Pancreas (tissue), 10 donors: ENCODE measurements at places on chromosomes 1 and 21. TPM values are rescaled to one million over a fixed set of nuclear protein-coding genes. Genes with fewer than 3 reads are reported as not detected.
A peak's percentile ranks its signal among the peaks of the same experiment; 100 is the strongest.

PSRC1 gene
- total RNA-seq = 1.0 TPM

FCRL2 gene
- not detected for total RNA-seq

KRTAP13-2 gene
- not detected for total RNA-seq

DNA sequence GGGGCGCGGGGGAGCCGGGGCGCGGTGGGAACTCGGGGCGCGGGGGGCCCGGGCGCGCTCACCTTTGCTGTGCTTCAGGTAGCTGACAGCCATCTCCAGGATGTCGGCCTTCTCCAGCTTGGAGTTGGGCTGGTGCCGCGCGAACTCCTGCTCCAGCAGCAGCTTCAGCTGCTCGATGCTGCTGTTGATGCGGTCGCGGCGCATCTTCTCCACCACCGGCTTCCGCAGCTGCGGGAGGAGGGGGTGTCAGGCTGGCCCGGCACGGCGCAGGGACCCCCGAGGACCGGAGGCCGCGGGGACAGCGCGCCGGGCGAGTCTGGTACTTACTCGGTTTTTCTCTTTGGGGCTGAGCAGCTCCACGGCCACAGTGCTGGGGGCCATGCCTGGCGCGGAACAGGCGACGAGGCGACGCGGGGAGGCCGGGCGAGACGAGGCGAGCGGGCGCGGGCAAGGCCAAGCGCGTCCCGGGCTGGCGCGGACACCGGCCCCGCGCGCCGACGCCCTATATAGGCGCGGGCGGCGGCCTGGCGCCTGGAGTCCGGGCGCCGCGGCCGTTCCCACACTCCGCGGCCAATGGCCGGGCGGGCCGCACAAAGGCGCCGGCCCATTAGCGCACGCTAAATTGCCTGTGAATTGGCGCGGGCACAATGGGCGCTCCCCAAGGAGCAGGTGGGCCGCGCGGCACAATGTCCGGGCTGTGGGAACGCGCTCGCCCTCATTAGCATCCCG, at the start of gene HES5:
Gene HES5, minus strand, starts transcription at position 480 of the 729 bp plus-strand sequence. Its CDS starts 99 bp downstream, at position 381.
- no peak within 1 kb of the TSS for H3K27ac ChIP-seq
- H3K36me3 ChIP-seq = no peaks in the 10 kb centered on the region
- H3K4me3 ChIP-seq = peak within 1 kb of the TSS; percentile 20
- peaks cover 28% of the 10 kb centered on the region for H3K4me1 ChIP-seq

DNA sequence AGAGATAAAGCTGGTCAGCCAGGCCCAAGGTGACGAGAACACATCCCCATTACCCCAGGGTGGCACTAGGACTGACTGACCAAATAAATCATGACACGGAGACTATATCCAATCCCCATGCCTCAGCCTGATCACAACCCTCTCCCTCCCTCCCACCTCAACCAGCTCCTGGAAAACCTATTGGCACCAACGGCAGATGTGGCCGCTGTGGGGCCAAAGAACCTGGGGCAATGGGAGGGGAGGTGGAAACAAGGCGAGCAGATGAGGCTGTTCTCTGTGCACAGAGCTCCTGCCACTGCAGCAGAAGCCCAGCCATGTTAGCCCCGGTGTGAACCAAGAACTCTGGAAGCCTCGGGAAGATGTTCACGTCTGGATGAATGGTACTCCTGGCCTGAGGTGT, 77.6 kb downstream of the CD247 start:
- H3K4me3 ChIP-seq = no peak overlapping the region
- H3K27ac ChIP-seq = no peak overlapping the region
- H3K36me3 ChIP-seq = no peaks in the 10 kb centered on the region

- no peak overlapping the region for H3K4me3 ChIP-seq
- no peaks in the 10 kb centered on the region for H3K36me3 ChIP-seq
These were observed 45.6 kb upstream of the CSF1 start for GRCh38 chr1:109864930-109865612.

- H3K4me3 ChIP-seq = no peak overlapping the region
- no peak for DNase-seq
- H3K27ac ChIP-seq = no peak overlapping the region
- no peaks in the 10 kb centered on the region for H3K27me3 ChIP-seq
- no peaks in the 10 kb centered on the region for H3K4me1 ChIP-seq
These were observed 125.6 kb upstream of the ADAR start for GRCh38 chr1:154733621-154734020.

DNA sequence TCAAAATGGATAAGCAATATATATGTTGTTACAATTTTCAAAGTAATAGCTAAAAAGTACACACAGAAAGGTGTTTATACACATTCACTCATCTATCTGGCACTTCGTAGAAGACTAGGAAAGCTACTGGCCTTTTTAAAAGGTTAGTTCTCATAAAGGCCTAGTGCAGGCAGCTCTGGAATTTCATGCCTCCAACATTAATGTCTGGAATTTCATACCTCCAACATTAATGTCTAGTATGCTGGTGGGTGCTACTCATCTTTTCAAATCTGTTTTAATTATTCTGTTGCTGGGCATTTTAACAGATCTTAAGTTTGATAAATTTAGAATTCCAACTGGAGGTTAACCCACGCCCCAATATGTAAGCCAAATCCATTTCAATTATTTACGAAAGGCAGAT, 124.2 kb downstream of the AKT3 start:
- no peak overlapping the region for H3K27ac ChIP-seq
- no peak for DNase-seq
- H3K36me3 ChIP-seq = no peaks in the 10 kb centered on the region
- H3K4me3 ChIP-seq = no peak overlapping the region
- H3K27me3 ChIP-seq = no peaks in the 10 kb centered on the region

DNA sequence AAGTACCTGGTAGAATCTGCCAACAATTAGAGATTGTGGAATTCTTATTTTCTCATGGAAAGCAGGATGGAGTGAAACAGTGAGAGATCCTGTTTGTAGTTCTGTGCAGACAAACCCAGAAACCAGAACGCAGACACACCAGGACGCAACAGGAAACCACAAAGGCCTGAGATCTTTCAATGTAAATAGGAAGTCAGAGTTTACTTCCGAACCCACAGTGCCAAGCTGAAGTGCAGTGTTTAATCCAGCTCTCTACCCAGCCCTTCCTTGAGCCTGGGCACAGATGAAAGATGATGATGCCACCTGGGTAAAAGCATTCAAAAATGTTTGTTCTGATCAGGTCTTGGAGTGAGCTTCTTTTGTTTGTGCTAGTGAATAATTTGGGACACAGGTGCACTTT, 244.2 kb upstream of the HOOK1 start:
- no peak overlapping the region for H3K27ac ChIP-seq
- H3K4me3 ChIP-seq = no peak overlapping the region
- DNase-seq = no peak
- H3K27me3 ChIP-seq = no peaks in the 10 kb centered on the region

DNA sequence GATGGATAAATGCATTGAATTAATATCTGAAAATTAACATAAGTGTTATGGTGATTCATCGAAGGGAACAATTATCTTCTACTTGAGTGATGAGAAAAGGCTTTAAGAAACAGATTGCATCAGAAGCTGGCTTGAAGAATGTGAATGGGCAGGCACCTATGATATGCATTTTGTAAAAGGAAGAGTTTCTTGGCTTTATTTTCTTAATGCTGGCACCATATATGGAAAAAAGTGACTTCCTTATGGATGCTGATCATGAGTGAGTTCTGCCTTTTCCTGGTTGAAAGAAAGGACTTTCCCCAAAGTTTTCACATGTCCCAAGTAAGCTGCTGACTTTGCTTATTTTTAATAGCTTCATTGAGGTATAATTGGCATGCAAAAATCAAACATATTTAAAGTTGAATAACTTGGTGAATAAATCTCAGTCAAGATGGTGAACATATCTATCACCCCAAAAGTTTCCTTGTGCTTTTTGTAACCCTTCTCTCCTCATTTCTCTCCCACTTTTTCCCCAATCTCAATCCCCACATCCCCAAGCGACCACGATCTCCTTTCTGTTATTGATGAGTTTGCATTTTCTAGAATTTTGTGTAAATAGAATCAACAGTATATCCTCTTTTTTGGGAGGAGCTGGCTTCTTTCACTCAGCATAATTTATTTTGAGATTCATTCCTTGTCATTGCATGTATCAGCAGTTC, 74.2 kb downstream of the SPATA46 start:
- H3K27ac ChIP-seq = no peak overlapping the region
- H3K36me3 ChIP-seq = no peaks in the 10 kb centered on the region
- DNase-seq = no peak
- no peak overlapping the region for H3K4me3 ChIP-seq
